ENCODE measurements at places on chromosomes 7 and 10. TPM values are rescaled to one million over a fixed set of nuclear protein-coding genes. Genes with fewer than 3 reads are reported as not detected.

Gene AHCYL2
- 31.2 TPM for total RNA-seq

Gene MEOX2
- 8.3 TPM for total RNA-seq

Gene ZNF862
- 22.2 TPM for total RNA-seq

Gene CDNF
- total RNA-seq, result 3.1 TPM

Gene TUBB8
- total RNA-seq, result 0.12 TPM

Gene CFAP69
- 31.7 TPM for total RNA-seq

Gene PDE1C
- total RNA-seq, result 8.6 TPM

Gene AKR1C4
- total RNA-seq, result not detected

Gene DRGX
- not detected for total RNA-seq

Gene HOXA13
- total RNA-seq, result not detected

Gene CTAGE8
- total RNA-seq, result 1.8 TPM

Gene SPDYE16
- total RNA-seq, result 0.53 TPM

Gene TRIP6
- total RNA-seq, result 73.4 TPM

Gene IFIT2
- total RNA-seq, result 8.4 TPM

Gene PRF1
- total RNA-seq, result 2.0 TPM

Gene FKBP6
- not detected for total RNA-seq

Measured in metanephros (tissue), 2 donors.